ENCODE measurements at places on chromosomes 2 and 18. TPM values are rescaled to one million over a fixed set of nuclear protein-coding genes. Genes with fewer than 3 reads are reported as not detected.

DNA sequence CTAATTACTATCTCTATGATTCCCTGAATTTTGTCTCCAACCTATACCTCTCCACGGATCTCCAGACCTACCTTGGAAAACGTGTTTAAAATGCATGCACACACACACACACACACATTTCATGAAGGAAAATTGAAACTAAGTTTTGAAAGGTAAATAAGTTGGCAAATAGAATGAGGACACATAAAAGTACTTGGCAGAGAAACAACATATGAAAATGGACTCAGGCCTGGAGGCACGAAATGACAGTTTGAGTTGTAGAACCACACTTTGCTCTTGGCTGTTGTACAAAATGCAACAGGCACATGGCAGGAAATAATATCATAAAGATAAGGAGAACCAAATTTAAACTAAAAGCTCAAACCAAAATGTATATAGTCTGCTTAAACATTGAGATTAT, 868.1 kb upstream of the CNTNAP5 start:
- no peak for DNase-seq

GRCh38 chr2:100561191-100561590, 1.6 kb upstream of the PDCL3 start:
- peak; percentile 91 for DNase-seq

DNA sequence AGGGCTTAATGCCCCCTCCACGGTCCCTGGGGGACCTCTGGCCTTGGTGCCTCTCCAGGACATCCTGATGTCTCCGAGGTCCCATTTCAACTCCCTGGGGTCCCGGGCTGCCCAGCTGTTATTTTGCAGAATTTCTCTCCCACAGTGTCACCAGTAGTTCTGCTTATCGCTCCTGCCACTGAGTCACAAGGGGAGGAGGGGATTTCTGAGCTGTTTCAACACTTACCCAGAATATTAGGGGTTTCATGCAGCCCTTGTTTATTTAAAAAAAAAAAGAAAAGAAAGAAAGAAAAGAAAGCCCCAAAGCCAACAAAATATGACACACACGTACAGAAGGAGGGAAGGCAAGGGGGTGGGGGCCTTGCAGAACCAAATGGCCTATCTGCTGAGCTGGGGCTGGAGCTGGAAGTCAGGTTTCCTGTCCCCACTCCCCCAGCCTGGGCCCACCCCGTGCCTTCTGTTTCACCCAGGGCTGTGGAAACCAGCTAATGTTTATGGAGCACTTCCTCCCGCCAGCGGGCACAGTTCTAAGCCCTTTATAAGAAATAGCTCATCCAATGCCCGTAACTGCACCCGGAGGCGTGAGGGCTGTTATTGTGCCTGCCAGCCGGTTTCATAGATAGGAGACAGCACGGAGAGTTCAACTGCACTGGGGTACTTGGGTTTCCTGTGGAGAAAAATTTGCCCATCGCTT, 8.4 kb upstream of the ARID5A start:
- DNase-seq, result no peak

The KLF7 gene
- 16.8 TPM for total RNA-seq

- DNase-seq, result no peak
Measured at GRCh38 chr2:45328264-45328870, 282.7 kb downstream of the SRBD1 start.

DNA sequence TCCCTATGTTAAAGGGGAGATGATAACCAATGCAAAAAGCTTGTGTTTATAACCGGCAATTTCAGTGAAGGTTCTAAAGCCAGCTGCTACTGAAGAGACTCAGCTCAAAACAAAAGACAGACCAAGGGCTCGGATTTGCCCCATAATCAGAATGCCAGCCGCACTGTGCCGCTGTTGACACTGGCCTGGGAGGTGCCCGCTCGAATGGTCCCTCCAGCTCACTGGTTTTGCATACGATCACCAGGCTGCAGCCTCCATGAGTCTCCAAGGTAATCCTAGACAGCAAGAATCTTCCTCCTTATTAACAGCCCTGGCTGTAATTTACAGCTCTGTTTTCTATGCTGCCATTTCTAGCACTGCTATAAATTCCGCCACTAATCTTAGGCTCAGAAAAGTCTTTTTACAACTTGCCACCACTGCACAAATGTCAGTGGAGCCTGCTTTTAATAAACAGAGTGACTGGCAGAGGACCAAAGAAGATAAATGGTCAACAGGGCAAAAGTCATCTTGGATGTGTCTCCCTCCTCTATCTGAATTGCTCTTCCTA, 155.7 kb upstream of the SH3BP4 start:
- no peak for DNase-seq

- no peak for DNase-seq
Measured at GRCh38 chr18:24795129-24795528, 334.7 kb downstream of the HRH4 start.

DNA sequence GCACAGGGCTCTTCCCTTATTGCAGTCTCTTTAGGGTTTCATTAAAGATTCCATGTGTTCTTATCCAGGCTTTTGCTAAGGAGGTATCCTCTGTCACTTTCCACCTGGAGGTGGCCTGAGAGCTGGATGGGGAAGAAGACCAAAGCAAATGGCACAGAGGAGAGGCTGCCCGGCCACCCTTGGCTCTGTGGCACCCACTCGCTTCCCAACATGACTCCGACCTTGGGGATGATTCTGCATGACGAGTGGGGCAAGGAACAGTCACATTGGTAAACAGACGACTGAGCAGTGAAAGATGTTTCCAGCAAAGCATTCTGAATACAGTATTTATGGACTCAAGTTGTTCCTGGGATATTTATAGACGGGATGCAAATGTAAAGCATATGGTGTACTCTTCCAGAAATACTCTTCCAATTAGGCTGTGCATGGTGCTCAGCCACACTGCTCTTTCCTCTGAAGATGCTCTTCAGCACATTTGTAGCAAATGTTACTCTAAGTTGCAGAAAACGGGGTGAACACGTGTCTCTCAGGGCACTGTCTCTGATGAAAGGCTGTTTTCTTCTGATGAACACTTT, 377.1 kb upstream of the HS6ST1 start:
- DNase-seq, result no peak

The FKBP1B gene
- 28.5 TPM for total RNA-seq

- DNase-seq, result no peak
Measured at GRCh38 chr2:50752237-50752636, 279.7 kb downstream of the NRXN1 start.

- DNase-seq, result no peak
Measured at GRCh38 chr2:11949732-11950523, 203.5 kb downstream of the LPIN1 start.

The NEUROD1 gene
- total RNA-seq, result not detected

The DIS3L2 gene
- 28.5 TPM for total RNA-seq

The TDRD15 gene
- not detected for total RNA-seq

- DNase-seq, result no peak
Measured at GRCh38 chr2:157902692-157903091, 26.6 kb upstream of the ACVR1 start.

DNA sequence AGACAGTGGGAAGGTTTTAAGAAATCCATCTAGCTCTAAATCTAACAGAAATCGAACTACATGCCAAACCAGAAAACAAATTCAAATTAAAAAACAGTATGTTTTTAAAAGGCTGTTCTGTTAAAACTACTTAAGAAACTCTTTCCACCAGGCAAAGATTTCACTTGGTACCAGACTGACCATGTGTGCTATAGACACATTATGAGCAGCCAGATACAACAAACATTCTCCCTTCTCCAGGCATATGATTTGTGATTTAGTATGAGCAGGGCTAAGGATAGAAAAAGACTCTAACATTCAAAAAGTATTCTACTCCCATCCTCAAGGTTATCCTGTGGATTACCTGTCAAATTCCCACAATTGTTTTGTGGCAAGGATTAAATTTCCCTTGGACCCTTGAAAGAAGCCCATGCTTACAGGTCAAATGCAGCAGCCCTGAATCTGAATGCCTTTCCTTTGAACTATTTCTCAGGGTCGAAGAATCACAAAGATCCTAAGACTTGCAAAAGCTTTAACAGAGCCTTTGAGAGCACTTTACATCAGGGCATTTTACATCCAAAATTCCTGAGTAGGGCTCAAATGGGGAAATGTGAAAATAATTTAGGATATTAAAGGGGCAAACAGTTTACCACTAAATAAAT, 42.5 kb upstream of the TTC32 start:
- DNase-seq, result no peak

DNA sequence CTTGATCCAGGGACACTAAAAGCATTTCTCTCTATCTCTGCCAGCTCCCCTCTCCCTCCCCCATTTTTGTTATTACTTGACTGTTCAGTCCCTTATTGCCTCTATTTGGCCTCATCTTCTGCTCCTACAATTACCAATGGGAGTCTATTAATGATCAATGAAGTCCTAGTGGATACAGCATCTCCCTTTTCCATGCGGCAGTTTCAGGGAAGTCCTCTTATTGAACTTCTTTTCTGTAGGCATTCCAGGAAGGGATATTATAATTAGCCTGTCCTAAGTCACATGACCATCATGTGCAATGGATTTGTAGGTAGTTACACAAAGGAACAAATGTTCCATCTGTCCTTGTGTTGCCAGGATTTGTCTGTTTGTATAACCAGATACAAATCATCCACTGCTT, 495.1 kb upstream of the CNTNAP5 start:
- no peak for DNase-seq

GRCh38 chr18:48843162-48843561, 107.6 kb downstream of the SMAD7 start:
- no peak for DNase-seq

- DNase-seq, result peak; percentile 44
Measured at GRCh38 chr2:48414980-48415835, 114.7 kb upstream of the STON1 start.

DNA sequence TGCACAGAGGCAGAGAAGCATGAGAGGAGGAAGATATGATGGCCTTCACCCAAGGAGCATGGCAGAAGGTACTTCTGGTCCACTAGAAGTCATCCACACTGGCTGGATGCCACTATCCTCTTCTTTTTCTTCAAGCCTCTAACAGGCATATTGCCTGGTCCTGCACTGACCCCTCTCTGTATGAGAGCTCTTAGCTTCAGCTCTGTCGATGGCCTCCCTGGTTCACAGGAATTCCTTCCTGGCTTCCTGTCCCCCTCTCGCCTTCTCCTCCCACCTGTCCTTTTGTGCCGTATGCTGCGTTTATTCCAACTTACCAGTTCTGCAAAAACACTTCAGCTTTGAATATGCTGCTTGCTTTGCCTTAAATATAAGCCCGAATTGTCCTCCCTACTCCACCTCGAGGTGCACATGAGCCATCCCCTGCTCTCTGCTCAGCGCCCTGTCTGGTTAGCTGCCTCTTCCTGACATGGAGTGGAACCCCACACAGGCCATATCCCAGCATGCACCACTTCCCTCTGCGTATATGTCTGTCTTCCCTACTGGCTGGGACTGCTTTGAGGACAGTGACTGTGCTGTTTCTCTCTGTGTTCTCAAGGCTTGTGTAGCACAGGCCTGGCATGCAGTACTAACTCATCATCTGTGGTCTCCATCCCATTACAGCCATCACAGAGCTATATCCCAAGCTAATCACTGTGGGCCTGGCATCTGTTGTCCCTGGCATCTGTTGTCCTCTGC, 474.9 kb downstream of the EIPR1 start:
- DNase-seq, result no peak

GRCh38 chr2:18169893-18170175, 291.4 kb downstream of the KCNS3 start:
- no peak for DNase-seq

- peak; percentile 86 for DNase-seq
Measured at GRCh38 chr2:242031481-242032019, 162.0 kb downstream of the RTP5 start.

The SERPINB13 gene
- not detected for total RNA-seq

The ACYP2 gene
- total RNA-seq, result 13.6 TPM

The SLC5A7 gene
- not detected for total RNA-seq
